ENCODE measurements at places on chromosomes 16 and 17.

DNA sequence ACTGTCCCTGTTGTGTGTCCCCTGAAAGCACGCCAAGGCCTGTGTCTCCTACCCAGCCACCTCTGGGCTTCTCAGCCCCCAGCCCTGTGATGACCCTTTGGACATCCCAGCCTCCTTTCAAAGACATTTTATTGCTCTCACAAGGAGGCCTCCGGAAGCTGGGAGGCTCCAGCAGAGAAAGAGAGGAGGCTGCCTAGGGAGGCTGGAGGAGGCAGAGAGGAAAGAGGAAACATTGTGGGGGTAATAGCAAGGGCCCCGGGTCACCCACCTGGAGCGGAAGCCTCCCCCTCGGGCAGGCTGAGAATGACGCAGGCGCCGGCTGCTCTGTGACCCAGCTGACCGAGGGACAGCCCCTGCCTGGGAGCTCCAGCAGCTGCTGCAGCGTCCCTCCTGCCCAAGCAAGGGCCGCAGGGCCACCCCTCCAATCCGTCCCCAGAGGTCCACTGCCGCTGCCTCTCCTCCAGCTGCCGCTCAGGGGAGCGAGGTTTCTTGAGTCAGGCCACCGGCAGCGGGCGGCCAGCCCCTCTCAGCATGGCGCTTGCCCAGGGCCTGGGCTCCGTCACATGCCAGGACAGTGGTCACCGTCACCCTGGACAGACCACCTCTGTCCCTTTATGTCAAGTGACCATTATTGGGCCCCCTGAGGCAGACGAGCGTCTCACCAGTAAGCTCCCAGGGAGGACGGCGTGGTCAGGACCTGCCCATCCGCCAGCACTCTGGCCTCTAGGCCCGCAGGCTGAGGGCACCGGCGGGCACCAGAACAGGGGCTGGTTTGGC, 29.3 kb downstream of the ACTG1 start:
- DNase-seq: no peak

DNA sequence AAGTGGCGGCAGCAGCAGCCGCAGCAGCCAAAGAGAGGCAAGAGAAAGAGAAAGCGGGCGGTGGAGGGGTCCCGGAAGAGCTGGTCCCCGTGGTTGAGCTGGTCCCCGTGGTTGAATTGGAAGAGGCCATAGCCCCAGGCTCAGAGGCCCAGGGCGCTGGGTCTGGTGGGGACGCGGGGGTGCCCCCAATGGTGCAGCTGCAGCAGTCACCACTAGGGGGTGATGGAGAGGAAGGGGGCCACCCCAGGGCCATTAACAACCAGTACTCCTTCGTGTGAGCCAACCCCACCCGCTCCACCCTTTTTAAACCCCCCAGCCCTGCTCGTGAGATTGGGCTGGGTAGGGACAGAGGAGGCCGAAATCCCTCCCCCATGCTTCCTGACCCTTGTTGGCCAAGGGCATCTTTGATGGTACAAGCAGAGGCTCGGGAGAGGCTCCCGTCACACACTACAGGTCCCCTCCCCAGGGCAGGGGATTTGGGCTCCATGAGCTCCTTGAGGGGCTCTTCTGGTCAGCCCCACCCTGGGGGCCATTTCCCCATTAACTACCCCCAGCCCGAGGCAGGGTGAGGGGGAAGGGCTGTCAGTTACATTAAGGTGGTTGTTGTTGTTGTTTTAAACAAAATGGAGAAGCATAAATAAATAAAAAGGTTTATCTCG, 4.6 kb upstream of the ATP2A1 start:
- no peak for DNase-seq

DNA sequence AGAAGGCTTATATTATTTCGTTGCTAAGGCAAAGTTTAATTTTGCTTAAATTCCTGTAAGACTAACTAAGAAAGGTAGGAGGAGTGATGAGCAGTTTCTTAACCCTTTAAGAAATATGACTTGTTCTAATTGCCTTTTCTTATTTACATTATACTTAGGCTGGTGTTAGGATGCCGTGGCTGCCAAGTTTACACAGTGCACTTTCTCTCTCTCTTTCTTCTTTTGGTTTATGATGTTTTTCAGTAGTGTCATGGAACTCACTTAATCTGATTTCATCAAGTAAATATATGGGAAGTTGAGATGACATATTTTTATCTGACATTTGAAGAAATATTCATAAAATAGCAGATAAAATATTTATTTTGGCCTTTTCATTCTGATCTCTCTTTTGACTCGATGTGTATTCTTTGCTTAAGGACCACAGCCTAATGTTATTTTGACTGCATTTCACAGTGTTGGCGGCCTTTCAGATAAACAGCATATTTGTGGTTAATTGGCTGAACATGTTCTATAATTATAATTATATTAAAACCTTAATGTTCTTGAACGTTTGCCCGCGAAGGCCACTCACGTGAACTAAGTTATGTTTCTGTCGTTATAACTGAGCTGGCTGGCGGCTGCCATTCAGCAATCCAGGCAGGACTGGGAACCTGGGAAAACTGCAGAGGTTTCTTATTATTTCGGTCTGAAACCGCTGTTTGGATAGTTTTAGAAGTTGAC, 191.6 kb downstream of the WWOX start:
- DNase-seq: no peak

DNA sequence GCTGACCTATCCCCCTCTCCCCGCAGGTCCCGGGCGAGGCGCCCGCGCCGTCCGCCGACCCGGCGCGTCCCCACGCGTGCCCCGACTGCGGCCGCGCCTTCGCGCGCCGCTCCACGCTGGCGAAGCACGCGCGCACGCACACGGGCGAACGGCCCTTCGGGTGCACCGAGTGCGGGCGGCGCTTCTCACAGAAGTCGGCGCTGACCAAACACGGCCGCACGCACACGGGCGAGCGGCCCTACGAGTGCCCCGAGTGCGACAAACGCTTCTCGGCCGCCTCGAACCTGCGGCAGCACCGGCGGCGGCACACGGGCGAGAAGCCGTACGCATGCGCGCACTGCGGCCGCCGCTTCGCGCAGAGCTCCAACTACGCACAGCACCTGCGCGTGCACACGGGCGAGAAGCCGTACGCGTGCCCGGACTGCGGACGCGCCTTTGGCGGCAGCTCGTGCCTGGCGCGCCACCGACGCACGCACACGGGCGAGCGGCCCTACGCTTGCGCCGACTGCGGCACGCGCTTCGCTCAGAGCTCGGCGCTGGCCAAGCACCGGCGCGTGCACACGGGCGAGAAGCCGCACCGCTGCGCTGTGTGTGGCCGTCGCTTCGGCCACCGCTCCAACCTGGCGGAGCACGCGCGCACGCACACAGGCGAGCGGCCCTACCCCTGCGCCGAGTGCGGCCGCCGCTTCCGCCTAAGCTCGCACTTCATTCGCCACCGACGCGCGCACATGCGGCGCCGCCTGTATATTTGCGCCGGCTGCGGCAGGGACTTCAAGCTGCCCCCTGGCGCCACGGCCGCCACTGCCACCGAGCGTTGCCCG, 10.3 kb downstream of the ZNF771 start:
- DNase-seq: no peak

DNA sequence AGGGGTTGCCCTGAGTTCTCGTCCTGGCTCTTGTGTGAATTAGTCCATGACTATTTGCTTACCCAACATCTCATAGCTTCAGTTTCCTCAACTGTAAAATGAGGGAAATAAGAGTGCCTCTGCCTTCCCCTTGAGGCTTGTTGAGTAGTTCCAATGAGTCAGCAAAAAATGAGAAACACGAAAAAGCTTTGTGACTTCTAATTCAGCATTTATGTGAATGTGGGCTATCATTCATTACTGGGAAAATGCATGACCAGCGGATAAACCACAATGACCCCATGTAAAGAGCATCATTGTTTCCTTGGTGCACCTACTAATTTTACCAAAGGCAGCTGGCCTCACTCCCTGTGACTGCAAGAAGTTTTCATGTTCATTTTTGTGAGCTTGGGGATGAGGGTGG, 374.6 kb upstream of the HSBP1 start:
- DNase-seq: no peak

- DNase-seq: no peak
These were observed 3.0 kb downstream of the SMCR8 start for GRCh38 chr17:18318117-18318516.

DNA sequence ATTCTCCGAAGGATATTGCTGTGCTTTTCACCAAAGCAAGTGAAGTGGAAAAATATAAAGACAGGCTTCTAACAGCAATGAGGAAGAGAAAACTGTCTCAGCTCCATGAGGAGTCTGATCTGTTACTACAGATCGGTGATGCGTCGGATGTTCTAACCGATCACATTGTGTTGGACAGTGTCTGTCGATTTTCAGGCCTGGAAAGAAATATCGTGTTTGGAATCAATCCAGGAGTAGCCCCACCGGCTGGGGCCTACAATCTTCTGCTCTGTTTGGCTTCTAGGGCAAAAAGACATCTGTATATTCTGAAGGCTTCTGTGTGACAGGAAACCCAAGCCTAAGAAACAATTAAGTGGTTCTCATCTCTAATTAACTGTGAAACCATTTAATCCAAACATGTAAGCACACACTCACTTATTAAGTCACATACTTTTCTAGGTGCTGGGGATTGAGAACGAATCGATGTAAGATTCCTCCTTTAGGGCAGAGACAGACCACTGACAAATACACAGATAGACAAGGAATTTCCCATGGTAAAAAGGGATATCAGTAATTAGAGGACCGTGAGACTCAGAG, 22.8 kb downstream of the SLFN5 start:
- no peak for DNase-seq

GRCh38 chr17:3558603-3559269, 1.1 kb upstream of the TRPV3 start:
- no peak for DNase-seq

DNA sequence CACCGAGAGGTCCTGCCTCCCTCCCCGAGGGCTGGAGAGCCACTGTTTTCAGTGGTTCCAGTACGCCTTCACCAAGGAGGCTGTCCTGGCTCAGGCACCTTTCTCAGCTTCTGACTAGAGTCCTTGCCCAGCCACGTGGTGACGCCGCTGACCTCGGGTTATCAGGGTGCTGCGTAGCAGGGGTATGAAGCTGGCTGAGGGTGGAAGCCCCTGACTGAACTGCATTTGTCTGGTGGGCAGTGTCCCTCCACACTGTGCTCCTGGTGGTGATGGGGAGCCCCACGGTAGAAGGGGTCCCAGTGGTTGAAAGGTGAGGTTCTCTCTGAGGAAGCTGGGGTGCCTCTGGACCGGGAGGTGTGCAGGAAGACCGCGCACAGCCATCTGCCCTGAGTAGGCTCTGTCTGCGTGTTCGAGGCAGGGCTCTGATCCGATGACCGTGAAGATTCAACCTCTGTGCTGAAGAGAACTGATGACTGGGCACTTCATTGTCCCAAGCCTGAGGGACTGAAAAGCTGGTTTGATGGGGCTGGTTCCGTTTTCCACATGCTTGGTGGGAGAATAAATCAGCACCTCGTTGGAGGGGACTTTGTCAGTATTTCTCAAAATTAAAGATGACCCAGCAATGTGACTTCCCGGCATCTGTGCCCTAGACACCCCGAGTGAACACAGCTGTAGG, 2.5 kb downstream of the ACSF3 start:
- DNase-seq: no peak

DNA sequence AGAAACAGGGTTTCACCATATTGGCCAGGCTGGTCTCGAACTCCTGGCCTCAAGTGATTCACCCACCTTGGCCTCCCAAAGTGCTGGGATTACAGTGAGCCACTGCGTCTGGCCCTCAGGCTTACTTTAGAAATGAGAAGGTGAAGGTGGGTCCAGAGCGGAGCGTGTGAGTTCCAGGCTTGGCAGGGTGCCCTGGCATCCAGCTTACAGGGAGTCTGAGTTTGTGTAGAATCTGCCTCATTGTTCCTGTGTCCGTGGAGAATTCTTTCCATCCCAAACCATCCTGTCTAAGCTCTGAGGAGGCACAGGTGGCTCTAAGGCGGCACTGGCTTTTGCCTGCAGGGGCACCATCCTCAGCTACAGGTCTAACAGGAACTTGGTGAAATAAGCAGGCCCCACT, 50.6 kb downstream of the RAB11FIP3 start:
- DNase-seq: no peak

DNA sequence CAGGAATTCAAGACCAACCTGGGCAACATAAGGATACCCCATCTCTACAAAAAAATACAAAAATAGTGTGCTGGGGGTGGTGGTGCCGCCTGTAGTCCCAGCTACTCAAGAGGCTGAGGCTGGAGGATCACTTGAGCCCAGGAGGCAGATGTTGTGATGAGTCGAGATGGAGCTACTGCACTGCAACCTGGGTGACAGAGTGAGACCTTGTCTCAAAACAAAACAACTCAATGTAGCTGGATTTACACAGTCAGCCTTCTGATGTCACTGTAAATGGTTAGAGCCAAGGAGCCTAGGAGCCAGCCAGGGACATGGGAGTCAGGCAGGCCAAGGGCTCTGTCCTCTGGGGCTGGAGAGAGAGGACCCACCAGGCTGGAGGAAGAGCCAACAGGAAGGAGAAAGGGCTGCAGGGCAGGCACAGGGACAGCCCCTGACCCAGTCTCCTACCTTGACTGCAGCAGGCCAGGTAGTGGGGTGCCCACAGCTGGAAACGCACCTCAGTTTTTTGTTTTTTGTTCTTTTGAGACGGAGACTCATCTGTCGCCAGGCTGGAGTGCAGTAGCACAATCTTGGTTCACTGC, 8.4 kb downstream of the CDIPT start:
- no peak for DNase-seq

- no peak for DNase-seq
These were observed 12.9 kb downstream of the CIITA start for GRCh38 chr16:10889855-10890254.

GRCh38 chr17:3956327-3956957, 7.8 kb downstream of the ATP2A3 start:
- no peak for DNase-seq

DNA sequence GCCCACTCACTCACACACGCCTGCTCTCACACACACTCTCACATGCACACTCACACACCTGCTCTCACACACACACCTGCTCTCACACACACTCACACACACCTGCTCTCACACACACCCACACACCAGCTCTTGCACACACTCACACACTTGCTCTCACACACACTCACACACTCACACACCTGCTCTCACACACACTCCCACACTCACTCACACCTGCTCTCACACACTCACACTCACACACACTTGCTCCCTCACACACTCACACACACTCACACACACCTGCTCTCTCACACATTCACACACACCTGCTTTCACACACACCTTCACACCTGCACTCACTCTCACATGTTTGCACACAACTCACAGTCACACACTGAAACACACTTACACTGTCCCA, 4.0 kb downstream of the CD300H start:
- DNase-seq: no peak

- DNase-seq: no peak
These were observed 1.7 kb upstream of the CHAD start for GRCh38 chr17:50470426-50470825.

- no peak for DNase-seq
These were observed 121.7 kb downstream of the HIC1 start for GRCh38 chr17:2176499-2177169.

DNA sequence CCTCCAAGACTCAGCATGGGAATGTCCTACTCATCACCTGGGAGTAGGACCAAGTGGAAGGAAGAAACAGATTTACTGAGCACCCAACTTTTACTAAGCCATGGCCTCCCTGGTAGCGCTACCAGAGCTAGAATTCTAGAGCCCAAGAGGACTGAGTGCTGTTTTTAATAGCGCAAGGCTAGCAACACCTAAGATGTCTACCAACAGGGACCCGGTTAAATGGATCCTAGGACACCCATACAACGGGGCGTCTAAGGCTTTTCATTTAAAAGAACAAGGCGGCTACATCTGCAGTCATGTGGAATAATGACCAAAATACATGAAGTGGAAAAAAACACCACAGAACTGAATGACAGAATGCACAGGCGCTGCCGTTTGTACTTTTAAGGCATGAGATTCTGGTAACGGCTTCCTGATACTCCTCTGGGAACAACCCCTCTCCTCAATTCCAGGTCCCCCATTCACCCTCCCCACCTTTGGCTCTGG, 5.1 kb downstream of the GGA2 start:
- DNase-seq: no peak

- DNase-seq: no peak
These were observed 5.7 kb downstream of the CDC6 start for GRCh38 chr17:40293363-40293762.

Data from cortex of kidney (tissue), 1 donor.